Sciatic nerve (tissue), 2 donors: ENCODE measurements at places on chromosomes 3 and 15.
A peak's percentile ranks its signal among the peaks of the same experiment; 100 is the strongest.

GRCh38 chr3:186024210-186024609 lies 84.7 kb downstream of the ETV5 start:
- DNase-seq: peak; percentile 77

- DNase-seq: no peak
Observed at GRCh38 chr15:76669521-76670207, 235.5 kb downstream of the SCAPER start.

GRCh38 chr3:43286841-43287499 lies 630 bp downstream of the SNRK start:
- DNase-seq: no peak

DNA sequence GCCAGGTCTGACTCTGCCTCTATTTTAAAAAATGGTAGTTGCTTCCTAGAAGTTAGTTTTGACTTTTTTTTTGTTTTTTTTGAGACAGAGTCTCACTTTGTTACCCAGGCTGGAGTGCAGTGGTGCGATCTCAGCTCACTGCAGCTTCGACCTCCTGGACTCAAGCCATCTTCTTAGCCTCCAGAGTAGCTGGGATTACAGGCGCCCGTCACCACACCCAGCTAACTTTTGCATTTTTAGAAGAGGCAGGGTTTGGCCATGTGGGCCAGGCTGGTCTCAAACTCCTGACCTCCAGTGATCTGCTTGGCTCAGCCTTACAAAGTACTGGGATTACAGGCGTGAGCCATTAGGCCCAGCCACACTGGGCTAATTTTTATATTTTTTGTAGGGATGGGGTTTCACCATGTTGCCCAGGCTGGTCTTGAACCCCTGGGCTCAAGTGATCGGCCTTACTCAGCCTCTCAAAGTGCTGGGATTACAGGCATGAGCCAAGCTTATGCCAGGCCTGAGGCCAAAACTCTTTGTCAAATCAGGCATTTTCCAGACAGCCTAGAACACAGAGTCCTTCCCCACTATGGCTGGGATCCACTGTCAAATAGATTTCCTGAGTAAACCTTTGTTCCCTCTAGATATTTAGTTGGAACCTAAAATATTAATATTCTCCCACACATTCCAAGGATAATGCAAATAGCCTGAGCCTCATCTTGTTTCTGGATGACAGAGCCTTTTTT lies 13.7 kb downstream of the C3orf62 start:
- DNase-seq: no peak

DNA sequence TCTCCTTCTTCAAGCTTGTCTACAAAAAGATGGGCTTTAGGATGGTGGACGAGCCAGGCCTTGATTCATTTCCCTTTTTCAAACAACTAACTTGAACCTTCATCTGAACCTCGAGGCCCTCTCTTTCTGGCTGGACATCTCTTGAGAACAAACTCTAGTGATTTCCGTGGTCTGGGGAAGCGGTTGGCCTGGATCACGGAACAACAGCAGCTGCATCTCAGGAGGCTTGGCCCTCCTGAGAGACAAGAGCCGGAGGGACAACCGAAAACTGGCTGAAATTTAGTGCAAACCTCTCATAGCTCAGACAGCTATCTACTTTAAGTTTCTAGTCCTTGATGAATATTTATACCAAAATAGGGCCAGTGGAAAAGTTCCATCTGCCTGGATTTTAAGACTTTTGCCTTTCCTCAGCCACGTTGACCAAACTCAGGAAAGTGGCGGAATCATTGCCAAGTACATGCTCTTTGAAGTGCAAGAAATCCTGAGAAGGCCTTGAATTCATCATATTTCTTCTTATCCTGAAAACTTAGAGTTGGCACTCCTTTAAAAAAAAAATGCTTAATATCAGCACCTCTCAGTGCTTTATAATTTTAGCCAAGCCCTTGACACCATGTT lies 14.5 kb downstream of the LMCD1 start:
- DNase-seq: no peak

GRCh38 chr3:161508852-161509477 lies 12.4 kb downstream of the OTOL1 start:
- DNase-seq: no peak

DNA sequence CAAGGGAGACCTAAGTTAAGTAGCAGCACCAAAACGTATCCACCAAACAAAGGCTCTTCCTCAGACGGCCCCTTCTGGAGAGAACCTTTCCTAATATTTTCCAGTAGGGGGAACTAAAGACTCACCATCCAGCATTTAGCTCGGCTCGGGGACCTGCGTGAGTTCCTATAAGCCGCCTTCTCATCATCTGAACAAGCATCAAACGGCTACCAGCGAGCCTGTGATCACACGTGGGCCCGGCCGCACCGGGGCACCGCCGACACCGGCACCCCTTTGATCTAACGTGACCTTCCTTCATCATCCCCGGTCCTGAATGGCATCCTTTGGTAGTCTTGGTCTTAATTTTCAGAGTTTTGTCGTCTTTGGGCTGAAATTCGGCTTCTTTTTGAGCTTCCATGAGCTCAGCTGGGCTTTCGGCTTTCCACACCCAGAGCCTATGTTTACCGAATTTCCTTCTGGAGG lies 1.4 kb upstream of the ROBO2 start:
- peak; percentile 68 for DNase-seq

DNA sequence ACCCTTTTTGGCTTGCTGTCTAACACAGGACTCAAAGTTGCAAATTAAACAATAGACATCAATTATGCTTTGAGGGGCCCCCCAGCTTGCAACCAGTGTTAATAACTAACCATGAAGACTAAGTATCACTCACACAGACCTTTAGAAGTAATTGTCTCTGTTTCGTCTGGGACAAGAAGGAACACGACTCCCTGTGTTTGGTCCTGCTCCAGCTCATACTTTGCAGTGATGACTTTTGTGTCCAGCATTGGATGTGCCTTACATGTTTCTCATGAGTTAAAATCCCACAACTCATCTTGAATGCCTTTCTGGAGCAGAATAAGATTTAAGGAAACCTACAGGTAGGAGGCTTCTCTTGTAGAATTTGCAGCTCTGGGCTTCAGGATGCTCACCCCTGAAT lies 53.1 kb downstream of the GMNC start:
- no peak for DNase-seq

DNA sequence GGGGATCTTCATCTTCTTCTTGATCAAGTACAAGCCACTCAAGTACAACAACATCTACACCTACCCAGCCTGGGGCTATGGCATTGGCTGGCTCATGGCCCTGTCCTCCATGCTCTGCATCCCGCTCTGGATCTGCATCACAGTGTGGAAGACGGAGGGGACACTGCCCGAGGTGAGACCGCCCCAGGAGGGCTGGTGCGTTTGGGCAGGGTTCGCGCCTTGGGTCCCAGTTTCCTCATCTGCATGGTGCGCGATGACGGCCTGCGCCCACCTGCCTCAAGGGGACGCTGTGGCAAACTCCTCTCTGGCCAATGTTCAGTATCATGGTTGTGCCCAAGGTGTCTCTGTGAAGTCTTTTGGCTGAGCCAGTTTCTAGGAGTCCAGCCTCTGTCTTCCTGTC lies 57.5 kb upstream of the SLC6A1 start:
- peak; percentile 45 for DNase-seq

DNA sequence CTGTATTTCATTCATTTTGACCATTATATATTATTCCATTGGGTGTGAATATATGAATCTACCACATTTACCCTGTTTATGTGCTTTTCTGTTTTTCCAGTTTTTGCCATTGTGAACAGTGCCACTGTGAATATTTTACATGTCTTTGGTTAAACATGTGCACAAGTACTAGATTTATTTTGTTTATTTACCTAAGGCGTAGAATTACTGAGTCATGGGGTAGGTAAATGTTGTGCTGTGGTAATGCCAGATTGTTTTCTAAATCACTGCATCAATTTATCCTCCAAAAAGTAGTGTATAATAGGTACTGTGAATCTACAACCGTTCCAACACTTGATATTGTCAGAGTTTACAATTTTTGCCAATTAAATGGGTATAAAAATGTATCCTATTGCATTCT lies 362.1 kb upstream of the AGTR1 start:
- no peak for DNase-seq

DNA sequence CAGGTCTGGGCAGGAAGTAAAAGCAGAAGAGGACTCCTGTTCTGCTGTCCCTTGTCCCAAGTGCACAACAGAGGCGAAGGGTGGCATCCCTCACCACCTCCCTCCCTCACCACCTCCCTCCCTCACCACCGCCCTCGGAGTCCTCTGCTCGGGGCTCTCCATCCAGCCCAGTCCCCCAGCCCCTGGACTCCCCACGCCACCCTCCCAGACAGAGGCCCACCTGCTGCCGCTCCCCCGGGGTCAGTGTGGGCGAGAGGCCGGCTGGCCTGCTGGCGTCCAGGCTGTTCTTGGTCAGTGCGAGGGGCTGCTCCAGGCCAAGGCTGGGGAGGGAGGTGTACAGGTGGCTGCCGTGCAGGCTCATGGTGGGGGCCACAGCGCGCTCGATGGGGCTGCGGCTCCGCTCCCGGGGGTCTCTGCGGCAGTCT lies 79.1 kb downstream of the VGLL4 start:
- DNase-seq: no peak

- DNase-seq: no peak
Observed at GRCh38 chr3:37511463-37511920, 337.1 kb upstream of the LRRFIP2 start.

DNA sequence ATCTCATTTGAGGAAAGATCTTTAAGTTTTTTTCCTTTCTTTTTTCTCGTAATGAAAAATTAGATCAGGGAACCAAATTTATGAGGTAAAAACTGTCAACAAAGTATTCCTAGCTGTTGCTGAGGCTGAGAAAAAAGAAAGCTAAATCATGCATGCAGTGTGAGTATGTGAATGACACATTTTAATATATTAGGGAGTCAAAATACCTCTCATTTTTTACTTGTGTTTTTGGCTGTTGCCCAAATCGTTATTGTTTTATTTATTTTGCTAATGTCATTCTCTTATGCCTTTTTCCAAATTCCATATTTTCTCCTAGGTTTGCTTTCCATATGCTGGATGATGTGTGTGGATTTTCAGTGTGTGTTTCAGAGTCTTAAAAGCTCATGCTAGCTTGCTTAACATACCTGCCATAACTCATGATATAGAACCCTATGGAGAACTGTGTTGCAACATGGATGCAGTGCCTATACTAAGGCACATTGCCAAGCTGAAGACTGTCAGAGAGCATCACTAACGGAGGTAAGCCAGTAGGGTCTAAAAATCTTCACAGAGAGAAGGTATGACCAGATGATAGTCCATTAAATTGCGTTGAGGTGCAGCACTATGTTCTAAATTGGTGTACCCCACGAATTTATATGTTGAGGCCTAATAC lies 629.5 kb upstream of the KCNMB2 start:
- no peak for DNase-seq

- no peak for DNase-seq
Observed at GRCh38 chr3:153976891-153977554, 144.2 kb upstream of the ARHGEF26 start.

DNA sequence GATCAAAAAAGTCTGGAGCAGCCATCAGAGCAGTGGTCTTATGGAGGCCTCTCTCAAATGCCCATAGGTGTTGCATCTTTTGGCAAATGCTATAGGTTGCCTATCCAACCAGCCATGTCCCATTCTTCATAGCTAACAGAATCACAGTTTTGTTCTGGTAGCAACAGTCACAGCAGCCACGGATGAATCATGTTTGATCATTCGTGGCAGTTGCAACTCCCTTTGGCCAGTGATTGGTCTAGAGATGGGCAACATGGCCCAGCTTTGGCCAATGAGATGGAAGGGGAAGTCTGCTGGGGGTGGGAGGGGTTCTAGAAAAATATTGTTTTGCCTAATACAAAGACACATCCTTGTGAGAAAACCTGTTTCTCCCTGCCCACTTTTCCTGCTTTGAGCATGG lies 50.3 kb upstream of the PPP2R3A start:
- no peak for DNase-seq

- DNase-seq: no peak
Observed at GRCh38 chr15:30783019-30783418, 120.7 kb upstream of the FAN1 start.

DNA sequence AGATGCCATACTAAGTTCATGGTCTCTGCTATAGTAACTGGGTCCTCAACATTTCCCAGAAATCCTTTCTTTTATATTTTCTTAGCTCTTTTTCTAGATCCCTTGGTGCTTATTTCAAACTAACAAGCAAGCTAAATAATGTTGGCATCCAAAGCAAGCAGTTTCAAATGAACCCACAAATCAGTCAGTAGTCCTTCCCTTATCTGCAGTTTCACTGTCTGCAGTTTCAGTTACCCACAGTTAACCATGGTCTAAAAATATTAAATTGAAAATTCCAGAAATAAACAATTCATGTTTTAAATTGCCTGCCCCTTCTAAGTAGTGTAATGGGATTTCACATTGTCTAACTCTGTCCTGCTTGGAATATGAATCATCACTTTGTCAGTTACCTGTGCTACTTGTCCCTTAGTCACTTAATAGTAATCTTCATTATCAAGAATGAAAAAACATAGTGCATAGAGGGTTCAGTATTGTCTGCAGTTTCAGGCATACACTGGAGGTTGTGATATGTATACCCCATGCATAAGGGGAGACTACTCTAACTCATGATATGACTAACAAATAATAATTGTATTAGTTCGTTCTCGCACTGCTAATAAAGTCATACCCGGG lies 633.7 kb downstream of the MECOM start:
- DNase-seq: no peak

DNA sequence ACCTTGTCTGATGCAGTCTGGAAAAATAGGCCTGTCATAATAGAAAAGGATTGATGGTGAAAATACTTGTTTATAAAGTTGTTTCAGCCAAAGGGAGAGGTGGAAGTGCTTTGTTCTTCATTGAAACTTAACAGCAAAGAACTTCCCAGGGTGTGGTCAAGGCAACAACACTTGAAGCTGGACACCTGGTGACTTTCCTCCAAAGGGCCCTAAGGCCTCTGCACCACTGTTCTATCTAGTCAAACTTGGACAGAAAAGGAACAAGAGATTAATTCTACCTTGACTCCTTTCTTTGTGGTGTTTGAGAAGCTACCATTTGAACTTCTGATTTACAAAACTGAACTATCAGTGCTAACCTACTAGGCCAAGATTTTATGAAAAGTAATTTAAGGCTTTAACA lies 102.0 kb downstream of the CMSS1 start:
- DNase-seq: no peak

DNA sequence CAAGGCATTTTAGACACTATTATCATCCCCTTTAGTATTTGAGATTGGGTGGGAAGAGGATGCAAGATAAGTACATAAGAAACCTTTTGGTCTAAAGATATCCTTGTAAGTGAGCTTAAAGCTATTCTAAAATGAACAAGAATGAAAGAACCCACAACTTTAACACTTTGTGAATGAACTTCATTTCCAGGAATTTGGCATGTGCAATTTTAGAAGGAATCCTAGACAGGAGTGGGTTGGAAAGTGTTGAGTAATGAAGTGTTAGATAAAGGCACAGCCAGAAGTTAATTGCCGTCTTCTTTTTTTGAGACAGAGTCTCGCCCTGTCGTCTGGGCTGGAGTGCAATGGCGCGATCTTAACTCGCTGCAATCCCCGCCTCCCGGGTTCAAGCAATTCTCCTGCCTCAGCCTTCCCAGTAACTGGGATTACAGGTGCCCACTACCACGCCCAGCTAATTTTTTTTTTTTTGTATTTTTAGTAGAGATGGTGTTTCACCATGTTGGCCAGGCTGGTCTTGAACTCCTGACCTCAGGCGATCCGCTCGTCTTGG lies 13.2 kb upstream of the TEX9 start:
- no peak for DNase-seq
